ENCODE measurements at places on chromosomes 2 and 18. TPM values are rescaled to one million over a fixed set of nuclear protein-coding genes. Genes with fewer than 3 reads are reported as not detected.

LAMA1 gene
- 1.4 TPM for total RNA-seq

ASXL3 gene
- total RNA-seq: 2.1 TPM

CTDP1 gene
- total RNA-seq: 32.5 TPM

STK39 gene
- total RNA-seq: 8.4 TPM

SH3RF3 gene
- total RNA-seq: 9.0 TPM

DNA sequence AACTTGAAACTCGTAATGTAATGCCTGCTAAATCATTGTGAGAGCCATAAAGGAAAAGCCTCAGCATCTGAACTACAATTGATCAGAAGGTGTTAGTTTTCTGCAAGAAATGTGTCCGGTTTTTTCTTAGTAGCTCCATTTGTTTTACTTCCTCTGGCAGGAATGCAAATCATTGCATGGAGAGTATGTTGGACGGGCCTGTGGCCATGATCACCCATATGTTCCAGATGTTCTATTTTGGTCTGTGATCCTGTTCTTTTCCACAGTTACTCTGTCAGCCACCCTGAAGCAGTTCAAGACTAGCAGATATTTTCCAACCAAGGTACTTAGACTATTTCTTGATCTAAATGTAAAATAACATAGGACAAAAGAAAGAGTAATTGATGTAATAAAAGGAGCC, 126.6 kb downstream of the DPP4 start:
- DNase-seq: no peak

DNA sequence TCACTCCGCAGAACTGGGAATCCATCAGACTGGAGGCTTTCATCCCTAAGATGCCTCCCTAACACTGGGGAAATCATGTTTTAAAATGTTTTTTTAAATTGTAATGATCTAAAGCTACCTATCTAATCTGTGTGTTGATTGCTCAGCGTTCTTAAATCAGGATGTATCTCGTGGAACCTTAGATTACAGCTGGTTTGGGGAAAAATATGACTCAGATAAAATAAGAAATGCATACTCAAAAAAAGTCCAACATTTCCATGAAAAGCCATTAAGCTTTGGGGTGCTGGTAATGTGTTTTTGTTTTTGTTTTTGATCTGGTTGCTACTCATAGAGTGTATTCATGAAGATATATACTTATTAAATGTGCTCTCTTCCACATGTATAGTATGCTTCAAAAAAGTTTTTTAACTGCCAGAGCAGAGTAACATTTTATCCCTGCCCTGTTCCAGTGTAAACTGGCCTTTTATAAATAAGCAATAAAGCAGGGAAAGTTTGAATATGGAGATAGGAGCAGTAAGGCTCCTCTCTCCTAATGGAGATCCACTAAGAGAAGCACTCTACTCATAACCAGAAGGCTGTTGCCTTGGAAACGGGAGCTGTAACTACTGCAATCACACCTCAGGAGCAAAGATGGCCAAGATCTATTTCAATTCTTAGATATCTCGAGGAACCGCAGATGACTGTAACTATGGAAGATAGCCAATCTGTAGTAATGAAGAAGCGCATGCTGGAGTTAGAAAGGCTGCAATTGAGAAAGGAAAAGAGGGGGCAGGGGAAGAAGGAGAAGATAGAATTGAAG, 41.6 kb downstream of the ANKRD44 start:
- DNase-seq: no peak

- no peak for DNase-seq
Observed at GRCh38 chr2:20937353-20937752, 106.5 kb downstream of the APOB start.

GRCh38 chr2:239329972-239330572, 70.7 kb downstream of the HDAC4 start:
- no peak for DNase-seq

DNA sequence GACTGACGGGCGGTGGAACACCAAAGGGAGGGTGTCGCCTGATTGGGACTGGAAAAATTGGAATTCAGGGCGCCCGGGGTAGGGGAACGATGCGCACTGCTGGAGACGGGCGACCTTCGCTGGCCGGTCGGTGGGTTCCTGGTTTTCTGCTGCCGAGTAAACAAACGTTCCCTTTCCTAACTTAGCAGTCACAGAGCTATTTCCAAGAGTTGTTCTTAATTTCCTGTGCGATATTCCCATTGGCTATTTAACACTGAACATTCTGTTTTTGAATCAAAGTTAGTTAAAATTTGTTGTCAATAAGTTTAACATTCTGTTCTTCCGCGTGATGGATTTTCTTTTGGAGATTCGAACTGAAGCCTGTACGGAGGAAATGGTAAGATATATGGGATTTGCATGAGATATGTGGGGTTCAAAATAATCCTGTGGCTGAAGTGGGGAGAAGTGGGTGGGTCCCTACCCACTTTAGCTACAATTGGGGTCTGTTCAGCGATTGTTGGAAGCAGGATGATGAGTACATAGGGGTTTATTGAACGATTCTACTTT, 862 bp downstream of the C18orf54 start:
- DNase-seq: no peak
